ENCODE measurements at places on chromosomes 5 and 9. TPM values are rescaled to one million over a fixed set of nuclear protein-coding genes. Genes with fewer than 3 reads are reported as not detected.

CCL28 gene
- total RNA-seq, result 0.74 TPM

TAS2R1 gene
- total RNA-seq, result not detected

RIMOC1 gene
- total RNA-seq, result 10.3 TPM

CSF2 gene
- total RNA-seq, result not detected

CA9 gene
- total RNA-seq, result 0.98 TPM

ECM2 gene
- total RNA-seq, result 10.8 TPM

SMIM33 gene
- total RNA-seq, result not detected

All from vagina (tissue), 2 donors.